ENCODE measurements at places on chromosomes 3 and 15.
A peak's percentile ranks its signal among the peaks of the same experiment; 100 is the strongest.

- peak; percentile 60 for DNase-seq
Observed at GRCh38 chr3:10116138-10116460, 624 bp downstream of the BRK1 start.

GRCh38 chr3:31251083-31251482 lies 281.6 kb upstream of the STT3B start:
- DNase-seq: no peak

- no peak for DNase-seq
Observed at GRCh38 chr3:2653706-2654105, 456.5 kb downstream of the IL5RA start.

- no peak for DNase-seq
Observed at GRCh38 chr3:106191211-106191610, 322.4 kb upstream of the CBLB start.

DNA sequence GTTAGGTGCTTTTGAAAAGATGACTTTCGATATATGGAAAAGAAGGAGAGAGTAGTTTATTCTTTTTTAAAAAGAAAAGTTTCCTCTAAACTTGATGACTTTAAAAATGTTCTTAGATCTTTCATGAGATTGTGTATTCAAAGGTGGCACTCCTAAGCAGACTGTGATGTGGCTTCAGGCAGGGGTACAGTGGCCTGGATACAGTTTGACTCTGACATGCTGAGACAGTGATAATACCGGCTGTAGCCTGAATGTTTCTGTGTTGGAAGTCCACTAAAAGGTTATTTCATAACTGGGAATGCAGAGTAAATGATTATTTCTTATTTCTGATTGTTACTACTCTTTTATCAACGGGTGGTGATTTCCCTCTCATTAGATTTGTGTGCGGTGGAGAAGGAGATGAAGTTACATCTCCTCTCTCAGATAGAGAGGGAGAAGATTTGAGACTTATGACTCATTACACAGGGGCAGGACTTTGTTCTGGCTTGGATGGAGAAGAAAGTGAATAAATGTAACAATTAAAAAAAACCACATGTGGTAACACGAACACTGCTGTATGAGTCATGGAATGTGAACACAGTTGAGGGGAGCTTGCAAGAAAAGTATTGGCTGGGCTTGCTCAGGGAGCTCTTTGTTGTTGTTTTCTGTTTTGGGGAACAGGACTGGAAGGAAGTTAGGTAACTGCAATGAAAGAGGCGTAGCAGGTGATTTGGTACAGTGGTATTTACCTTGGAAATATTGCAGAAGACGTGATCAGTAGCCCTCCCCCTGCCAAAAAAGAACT lies 21.6 kb downstream of the SPTSSB start:
- peak; percentile 97 for DNase-seq

DNA sequence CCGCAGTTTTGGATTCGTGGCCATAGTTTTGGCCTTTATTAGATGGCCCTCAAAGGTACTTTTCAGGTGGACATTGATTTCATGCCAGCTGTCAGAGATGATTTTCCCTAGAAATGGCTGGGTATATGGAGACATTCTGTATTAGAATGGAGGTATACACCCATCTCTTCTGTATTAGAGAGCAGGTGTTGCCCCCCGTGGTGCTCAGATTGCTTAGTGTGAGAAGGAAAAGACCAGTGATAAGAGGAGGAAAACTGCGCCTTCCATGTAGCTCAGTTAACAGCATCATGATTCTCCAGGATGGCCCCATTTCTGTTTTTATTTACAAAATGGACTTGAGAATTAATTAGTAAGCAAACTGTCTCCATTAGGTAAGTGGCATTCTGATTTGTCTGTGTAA lies 145.9 kb downstream of the IGF1R start:
- no peak for DNase-seq

DNA sequence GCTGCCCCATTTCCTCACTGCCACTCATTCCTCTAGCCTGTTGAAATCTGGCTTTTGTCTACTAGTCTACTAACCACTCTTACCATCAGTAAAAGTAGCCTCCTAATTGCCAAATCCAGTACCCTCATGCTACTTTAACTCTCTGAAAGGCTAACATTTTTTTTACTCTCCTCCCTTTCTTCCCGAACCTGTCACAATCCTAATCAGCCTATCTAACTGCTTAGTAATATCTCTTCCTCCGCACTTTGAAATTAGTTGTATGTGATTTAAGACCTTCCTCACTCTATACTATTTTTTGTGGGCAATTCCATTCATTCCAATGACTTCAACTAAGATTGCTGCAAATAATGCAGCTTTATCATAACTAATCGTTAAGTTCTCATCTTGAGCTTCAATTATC lies 3.7 kb downstream of the SENP7 start:
- DNase-seq: no peak

DNA sequence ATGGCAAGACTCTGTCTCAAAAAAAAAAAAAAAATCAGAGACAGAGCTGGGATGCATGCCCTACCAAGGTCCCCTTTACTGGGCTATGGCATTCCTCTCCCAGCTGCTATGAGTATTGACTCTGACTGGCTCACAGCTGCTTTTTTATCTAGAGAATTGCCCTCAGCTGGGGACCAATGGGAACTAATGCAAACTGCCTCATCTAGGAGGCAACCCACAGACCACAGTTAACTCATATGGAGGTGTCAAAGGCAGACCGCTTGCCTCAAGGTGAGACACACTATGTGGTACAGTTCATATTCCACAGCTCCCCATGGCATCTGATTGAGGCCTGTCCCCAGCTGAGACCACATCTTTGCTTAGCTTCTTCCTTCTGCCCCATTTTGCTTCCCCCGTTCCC lies 183.5 kb upstream of the EOMES start:
- no peak for DNase-seq

DNA sequence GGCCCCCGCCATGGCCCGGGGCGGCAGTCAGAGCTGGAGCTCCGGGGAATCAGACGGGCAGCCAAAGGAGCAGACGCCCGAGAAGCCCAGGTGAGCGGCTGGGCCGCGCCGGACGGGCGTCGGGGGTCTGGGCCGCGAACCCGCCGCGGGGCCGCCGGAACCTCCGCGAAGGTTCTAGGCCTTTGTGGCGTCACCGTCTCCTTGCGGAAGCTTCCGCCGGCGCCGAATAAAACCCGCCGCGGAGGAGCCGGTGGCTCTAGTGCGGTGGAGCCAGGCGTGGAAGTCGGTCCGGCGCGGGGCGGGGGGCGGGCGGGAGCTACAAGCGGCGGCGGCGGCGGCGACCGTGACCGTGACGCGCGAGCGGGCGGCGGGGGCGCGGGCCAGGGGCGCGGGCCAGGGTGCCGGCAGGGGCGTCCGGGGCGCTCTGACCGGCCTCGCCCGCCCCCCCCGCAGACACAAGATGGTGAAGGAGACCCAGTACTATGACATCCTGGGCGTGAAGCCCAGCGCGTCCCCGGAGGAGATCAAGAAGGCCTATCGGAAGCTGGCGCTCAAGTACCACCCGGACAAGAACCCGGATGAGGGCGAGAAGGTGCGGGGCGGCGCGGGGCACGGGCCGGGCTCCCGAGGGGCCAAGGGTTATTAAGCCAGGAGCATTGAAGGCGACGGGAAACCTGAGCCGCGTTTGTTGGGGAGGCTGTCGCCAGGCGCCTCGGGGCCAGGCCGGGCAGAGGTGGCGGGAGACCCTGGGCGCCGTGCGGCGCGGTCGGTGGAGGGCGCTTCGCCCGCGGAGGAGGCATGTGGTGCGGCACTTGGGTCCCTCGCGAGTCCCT lies at the start of gene DNAJA4:
Gene DNAJA4 (plus strand): TSS at position 259 of the 833 bp plus-strand sequence. CDS start 202 bp downstream, at position 461.
- peak; percentile 37 for DNase-seq

- DNase-seq: no peak
Observed at GRCh38 chr3:68699541-68699940, 232.8 kb downstream of the TAFA4 start.

GRCh38 chr3:13844911-13845310 lies 35.0 kb downstream of the WNT7A start:
- no peak for DNase-seq

- DNase-seq: no peak
Observed at GRCh38 chr3:89058371-89058770, 49.0 kb upstream of the EPHA3 start.

GRCh38 chr3:129834580-129834979 lies 58.9 kb downstream of the TMCC1 start:
- no peak for DNase-seq

DNA sequence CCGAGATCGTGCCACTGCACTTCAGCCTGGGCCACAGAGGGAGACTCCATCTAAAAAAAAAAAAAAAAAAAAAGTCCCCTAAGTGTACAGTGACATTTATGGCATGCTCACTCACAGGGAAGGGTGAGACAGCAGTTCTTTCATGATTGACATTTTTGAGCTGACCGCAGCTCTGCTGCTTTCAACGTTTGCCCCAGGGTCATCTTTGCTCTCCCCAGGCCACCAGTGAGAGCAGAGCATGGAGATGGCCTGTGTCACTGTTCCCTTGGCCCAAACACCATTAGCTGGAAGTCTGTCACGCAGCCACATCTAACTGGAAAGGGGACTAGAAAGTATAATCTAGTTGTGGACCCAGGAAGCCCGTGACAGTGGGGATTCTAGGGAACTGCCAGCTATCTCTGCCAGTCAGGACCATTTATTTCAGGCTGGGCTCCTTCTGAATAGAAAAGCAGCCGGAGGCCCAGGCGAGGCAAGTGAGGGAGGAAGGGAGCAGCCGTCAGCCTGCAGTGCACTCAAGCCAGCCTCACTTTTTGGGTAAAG lies 193.4 kb upstream of the HES1 start:
- no peak for DNase-seq

- DNase-seq: no peak
Observed at GRCh38 chr3:76063811-76064210, 278.5 kb upstream of the ZNF717 start.

GRCh38 chr3:194013928-194014327 lies 122.0 kb upstream of the HES1 start:
- DNase-seq: no peak

DNA sequence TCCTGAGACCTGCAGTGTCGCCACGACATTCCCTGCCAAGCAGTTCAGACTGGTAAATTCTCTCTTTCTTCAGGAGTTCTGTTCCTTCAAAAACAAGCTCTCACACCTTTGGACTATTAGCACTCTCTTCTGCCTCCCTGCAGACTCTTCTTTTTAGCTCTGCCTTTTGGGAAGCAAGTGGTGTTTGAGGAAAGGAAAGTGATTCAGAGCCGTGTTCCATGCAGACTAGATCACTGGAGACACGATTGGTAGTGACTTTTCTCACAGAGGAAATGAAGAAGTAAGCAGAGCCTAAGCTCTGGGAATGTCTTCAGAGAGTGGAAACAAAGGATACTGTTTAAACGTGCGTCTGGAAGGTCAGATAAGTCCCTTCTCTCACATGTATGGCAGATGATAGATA lies 270.6 kb upstream of the TPRG1 start:
- peak; percentile 61 for DNase-seq

DNA sequence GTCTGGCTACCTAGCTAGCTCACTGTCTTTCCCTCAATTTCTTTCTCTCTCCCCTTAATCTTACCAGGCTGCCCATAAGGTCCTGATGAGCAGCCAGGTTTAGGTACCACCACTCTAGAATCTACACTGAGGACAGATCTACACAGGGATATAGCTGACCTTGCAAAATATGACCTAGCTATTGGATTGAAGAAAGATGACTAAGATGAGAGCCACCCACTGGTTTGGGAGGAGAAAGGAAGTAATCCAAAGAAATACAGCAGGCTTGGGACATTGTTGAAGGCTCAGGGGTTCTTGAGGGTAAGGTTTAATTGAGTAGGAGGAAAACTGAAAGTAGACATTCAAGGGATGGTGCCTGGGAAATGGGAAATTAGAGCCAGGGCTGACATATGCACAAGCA lies 142.0 kb upstream of the TMC3 start:
- peak; percentile 63 for DNase-seq

GRCh38 chr15:50065279-50065678 lies 53.8 kb downstream of the ATP8B4 start:
- DNase-seq: peak; percentile 70

DNA sequence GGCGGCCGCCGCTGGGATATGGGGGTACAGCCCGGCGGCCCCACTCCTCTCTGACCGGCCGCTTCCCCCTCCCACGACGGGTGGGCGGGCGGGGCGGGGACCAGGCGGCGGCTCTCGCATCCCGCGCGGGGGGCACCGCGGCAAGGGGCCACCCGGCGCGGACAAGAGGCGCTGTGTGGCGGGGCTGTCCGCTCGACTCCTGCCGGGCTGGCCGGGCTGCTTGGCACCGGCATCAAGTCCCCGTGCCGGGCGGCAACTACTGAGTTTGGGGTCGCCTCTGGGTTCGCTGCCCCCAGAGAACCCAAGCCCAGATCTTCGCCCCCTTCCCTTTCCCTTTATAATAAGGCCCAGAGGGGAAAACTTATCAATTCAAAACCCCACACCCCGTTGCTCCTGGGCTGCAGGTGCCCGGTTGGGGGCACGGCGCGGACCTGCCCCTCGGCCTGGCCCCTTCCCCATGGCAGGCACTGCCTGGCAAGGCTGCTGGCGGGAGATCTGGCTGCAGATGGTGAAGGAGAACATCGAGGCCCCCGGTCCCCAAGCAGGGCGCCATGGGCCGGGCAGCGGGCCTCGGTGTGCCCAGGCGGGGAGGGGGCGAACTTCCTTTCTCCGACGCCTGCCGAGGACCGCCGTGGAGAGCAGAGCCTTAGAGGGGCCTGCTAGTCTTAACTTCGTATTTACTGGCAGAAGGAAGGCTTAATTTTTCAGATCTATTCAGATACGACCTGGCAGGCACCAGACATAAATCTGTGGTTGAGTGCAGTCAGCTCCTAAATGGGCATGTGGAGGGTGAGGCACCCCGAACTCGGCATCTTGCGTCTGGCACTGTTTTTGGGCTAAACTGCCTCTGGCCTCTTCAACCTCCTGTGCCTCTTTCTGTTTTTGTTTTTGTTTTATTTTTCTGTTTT lies 911 bp downstream of the APBA2 start:
- DNase-seq: no peak

DNA sequence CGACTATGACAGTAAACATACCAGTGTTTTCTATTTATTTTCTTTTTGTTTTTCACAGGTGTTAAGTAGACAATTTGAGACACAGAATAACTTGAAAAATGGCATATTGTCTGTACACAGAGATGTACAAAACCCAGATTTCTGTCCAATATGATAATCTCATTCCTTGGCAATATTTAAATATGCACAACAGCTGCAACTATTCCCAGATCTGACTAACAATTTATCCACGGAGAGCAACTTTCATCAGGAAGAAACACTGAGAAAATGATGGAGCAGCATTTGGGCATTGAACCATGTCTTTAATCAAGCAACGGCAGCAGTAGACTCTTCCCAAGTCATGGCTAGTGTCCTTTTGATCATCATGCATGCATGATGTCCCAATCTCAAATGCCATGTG lies 452.6 kb downstream of the ZPLD1 start:
- DNase-seq: no peak

GRCh38 chr15:80154336-80154735 lies 1.5 kb downstream of the FAH start:
- peak; percentile 64 for DNase-seq

DNA sequence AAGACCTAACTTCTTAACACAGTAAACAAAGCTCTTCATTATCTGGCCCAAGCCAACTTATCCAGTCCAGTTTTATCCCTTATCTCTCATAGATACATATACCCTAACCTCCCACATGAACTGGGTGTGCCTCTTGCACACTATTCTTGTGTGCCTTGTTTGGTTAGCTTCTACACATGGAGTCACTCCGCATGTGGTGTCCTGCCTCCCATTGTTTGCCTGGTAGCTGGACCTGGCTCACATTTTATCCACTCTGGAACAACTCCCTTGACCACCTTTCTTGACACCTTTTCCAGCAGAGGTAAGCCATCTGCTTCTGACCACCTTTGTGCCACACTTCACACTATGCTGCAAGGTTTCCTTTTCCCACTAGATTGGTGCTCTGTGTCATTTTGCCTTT lies 15.2 kb downstream of the TIPARP start:
- DNase-seq: no peak

GRCh38 chr3:28013864-28014473 lies 227.4 kb upstream of the CMC1 start:
- DNase-seq: no peak

Measured in fibroblast of mammary gland (primary cell).